CD8-positive, alpha-beta T cell (primary cell): ENCODE measurements at places on chromosomes 2 and 18.

GRCh38 chr18:22429564-22429963 lies 11.8 kb upstream of the CTAGE1 start:
- no peak for DNase-seq

GRCh38 chr18:8654503-8655451 lies 45.5 kb downstream of the RAB12 start:
- no peak for DNase-seq

DNA sequence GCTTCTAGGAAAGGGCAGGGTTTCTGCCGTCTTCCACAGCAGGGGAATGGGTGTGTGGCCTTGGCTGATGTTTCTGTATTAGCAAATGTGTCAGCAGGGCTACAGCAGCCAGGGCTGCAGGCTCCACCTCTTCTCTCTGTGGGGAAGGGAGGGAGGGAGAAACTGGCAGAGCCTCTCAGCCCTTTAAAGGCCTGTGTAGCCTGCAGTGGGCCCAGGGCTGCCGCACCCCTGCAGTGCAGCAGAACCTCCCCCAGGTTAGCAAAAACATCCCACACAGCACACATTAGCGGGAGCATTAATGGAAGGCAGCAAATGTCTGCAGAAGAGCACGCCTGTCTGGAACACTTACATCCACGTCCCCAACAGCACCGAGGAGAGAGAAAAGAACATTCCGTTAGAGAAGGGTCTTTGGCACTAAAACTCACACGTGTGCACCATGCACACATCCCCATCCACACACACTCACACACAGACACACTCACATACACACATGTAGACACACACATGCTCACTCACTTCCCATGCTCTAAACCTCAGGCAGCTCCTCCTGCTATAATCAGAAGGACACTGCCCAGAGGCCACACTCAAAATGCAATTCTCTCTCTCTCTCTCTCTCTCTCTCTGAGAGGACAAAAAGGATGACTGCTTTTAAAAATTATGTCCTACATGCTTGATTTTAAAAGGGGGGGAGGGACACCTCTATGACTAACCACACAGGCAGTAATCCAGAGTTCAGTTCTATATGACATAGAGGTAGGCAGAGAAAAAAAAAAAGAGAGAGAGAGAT lies 24.1 kb downstream of the MRPL35 start:
- no peak for DNase-seq

- no peak for DNase-seq
Observed at GRCh38 chr18:77647472-77647871, 397.8 kb downstream of the GALR1 start.

GRCh38 chr2:173584676-173585458 lies 230.2 kb downstream of the CDCA7 start:
- DNase-seq: no peak

DNA sequence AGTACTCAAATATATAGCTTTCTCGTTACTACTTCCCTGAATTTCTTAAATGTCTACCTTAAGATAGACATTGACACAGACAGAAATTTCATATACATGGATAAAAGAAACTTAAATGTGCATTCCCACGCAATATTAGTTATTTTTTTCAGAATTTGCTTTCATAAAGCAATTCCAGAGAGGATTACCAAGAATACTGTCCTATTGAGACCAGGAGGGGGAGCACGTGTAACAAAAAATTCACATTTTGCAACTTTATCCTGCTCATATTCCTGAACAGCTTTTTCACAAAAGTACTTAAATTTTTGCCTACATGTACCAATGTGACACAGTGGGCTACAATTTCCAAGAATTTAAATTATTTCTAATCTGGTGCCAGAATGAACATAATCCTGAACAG lies 30.7 kb upstream of the ERCC3 start:
- no peak for DNase-seq

DNA sequence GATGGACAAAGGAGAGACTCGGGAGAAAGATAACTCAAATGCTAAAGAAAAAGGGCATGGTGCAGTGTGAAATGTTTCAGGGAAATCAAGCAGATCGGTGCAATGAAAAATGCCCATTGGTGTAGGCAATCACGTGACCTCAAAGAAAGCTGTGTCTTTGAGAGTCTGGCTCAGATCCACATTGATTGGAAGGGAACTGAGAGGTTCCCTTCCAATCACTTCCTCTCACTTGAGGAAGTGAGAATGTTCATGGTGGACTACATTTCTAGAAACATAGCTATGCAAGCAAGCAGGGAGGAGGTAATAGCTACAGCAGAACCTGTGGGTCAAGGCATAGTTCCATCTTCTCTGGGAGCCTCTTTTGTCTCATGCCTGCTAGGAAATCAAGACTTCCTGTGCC lies 187.4 kb downstream of the LPIN1 start:
- DNase-seq: no peak

GRCh38 chr2:11481426-11481788 lies 15.4 kb upstream of the E2F6 start:
- no peak for DNase-seq

GRCh38 chr2:10120877-10121574 lies 1.5 kb upstream of the RRM2 start:
- no peak for DNase-seq

DNA sequence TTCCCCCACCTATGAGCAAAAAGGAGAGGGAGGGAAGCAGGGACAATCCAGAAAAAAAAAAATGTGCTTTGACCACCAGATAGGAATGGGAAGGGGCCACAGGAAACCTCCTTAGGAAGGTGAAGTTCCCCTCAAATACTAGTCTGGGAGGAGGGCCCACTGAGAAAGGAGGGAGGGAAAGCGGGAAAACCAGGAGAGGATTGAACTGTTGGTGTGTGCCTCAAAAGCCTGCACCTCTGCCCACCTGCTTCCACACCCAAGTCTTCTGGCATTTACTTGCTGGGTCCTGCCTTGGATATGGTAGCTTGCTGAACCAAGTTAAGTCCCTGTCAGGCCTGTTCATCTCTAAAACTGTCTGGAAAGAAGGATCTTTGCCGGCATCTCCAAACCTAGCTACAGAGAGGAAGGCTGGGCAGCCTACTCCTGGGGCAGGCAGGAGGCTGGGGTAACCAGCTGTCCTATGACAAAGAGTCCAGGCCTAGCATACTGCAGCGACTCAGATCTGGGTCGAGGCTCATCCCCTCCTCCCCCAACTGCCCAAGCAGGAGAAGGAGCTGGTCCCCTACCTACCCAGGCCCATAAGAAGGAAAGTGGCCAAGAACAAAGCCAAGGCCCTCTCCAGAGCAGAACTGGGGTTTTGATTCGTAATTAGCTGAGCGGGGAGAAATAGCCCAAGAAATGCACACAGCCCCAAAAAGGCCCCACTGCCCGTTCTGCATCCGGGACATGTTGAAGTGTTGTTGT lies 3.0 kb downstream of the EN1 start:
- no peak for DNase-seq

DNA sequence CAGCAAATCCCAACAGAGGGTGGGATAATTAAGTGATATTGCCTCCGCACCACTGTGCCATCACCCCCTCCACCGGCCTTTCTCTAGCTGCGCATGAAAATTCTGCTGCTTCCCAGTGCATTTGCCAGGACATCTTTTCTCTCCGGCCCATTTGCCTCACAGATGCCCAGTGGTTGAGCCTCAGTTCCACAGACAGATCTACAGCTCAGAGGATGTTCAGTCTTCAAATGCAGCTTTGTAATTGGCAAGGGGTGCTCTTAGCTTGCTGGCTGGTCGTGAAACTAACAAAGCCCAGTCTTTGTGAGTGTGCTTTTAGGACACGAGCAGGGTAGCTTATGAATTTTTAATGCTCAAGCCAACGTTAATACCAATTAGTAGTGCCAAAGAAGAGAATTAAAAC lies 253.3 kb upstream of the REV1 start:
- DNase-seq: no peak

- no peak for DNase-seq
Observed at GRCh38 chr2:73981081-73982001, 3.4 kb upstream of the TET3 start.

GRCh38 chr18:48940854-48941611 lies 9.7 kb downstream of the SMAD7 start:
- DNase-seq: peak; percentile 82

GRCh38 chr2:231384970-231385369 lies 10.5 kb upstream of the B3GNT7 start:
- DNase-seq: no peak

DNA sequence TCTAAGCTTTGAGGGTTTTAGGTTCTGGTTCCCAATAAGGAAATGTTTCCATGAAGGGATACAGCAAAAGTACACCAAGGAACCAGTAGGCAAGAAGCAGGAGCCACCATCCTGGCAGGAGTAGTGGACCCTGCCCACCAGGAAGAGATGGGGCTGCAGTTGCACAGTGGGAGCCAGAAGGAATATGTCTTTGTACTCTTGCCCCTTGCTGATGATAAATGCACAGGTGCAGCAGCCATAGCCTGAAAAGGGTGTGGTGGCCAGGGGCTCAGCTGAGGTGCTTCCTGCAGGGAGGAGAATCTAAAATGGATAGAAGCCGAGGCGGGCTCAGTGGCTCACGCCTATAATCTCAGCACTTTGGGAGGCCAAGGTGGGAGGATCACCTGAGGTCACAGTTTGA lies 27.5 kb downstream of the TMEM127 start:
- DNase-seq: no peak

- no peak for DNase-seq
Observed at GRCh38 chr2:23934259-23934658, 6.0 kb upstream of the UBXN2A start.

GRCh38 chr2:150887926-150888325 lies 373.7 kb downstream of the RBM43 start:
- DNase-seq: no peak

- DNase-seq: no peak
Observed at GRCh38 chr18:8959551-8960135, 142.9 kb upstream of the NDUFV2 start.

- DNase-seq: no peak
Observed at GRCh38 chr18:49650426-49650891, 88.6 kb downstream of the LIPG start.

GRCh38 chr2:205699515-205700289 lies 17.4 kb downstream of the NRP2 start:
- no peak for DNase-seq

- DNase-seq: no peak
Observed at GRCh38 chr18:57728941-57729511, 74.1 kb downstream of the ATP8B1 start.

DNA sequence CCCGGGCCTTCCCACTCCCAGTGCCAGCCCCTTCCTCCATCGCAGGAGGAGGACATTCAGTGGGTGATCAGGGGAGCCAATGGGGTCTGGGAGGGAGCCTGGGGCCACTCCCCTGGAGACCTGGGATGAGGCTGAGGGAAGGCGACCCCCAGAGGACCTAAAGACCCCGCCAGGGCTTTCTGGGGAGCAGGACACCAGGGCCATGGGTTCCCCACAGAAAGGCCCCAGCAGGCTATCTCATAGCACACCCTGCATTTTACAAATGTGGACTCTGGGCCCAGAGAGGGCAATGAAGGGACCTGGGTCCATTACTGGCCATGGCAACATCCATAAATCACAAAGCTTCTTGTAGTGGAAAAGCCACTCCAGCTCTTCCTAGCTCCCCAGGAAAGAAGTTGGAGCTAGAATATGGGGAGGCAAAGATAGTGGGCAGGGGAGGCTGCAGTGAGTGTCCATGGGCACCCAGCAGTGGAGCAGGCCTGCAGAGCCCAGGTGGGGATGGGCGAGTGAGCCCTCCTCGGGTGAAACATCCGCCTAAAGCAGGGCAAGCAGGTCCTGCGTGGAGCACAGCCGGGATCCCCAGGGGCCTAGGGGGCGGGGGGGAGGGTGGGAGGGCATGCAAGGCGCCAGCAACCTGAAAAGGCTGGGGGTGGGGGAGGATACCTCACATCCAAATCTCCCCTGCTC lies 13.8 kb downstream of the CYP26B1 start:
- no peak for DNase-seq

DNA sequence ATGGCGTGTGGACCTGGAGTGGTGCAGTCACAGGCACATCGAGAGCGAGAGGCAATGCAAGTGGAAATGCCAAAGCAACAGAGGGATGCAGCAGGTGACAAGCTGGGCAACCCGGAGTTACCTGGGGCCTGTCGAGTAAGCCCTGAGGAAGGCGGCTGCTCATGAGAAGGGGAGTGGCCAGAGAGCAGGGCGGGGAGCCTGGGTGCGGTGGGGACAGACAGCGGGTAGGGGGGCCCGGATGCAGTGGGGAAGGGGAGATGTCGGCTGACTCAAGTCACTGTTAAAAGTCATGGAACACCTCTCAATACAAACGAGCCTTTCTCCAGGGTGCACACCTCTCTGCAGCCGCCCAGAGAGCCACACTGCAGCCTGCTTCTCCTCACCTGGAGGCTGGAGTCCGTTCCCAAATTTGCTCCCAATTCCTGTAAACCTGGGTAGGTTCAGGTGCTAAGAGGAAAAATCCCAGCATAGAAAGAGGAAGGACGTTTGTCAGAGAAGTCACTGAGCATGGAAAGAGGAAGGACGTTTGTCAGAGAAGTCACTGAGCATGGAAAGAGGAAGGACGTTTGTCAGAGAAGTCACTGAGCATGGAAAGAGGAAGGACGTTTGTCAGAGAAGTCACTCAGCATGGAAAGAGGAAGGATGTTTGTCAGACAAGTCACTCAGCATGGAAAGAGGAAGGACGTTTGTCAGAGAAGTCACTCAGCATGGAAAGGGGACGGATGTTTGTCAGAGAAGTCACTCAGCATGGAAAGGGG lies 71.7 kb upstream of the TWIST2 start:
- no peak for DNase-seq

GRCh38 chr18:55833543-55833942 lies 245.6 kb upstream of the TCF4 start:
- no peak for DNase-seq

GRCh38 chr2:65574993-65575392 lies 142.6 kb upstream of the SPRED2 start:
- no peak for DNase-seq

- no peak for DNase-seq
Observed at GRCh38 chr2:144323946-144324345, 196.0 kb downstream of the ZEB2 start.

- no peak for DNase-seq
Observed at GRCh38 chr2:99279969-99280695, 20.9 kb downstream of the LYG1 start.

DNA sequence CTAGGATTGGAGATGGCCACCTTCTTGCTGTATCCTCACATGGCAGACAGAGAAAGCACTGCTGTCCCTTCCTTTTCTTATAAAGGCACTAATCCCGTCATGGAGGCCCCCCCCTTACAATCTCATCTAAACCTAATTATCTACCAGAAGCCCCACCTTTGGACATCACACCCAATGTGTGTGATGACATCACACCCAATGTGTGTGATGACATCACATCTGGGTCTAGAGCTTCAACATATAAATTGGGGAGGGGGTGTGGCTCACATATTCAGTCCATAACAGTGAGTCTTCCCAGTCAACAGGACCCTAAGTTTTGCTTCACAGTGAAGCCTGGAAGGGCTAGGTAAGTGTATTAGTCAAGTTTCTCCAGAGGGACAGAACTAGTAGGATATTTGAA lies 213.1 kb downstream of the NYAP2 start:
- no peak for DNase-seq
